ENCODE measurements at places on chromosomes 4 and X.

GRCh38 chrX:132395026-132395425, 93.8 kb downstream of the MBNL3 start:
- DNase-seq, result no peak

- no peak for DNase-seq
These were observed 23.9 kb upstream of the GUCY1B1 start for GRCh38 chr4:155734951-155735350.

GRCh38 chr4:123449362-123449761, 52.8 kb downstream of the SPRY1 start:
- no peak for DNase-seq

DNA sequence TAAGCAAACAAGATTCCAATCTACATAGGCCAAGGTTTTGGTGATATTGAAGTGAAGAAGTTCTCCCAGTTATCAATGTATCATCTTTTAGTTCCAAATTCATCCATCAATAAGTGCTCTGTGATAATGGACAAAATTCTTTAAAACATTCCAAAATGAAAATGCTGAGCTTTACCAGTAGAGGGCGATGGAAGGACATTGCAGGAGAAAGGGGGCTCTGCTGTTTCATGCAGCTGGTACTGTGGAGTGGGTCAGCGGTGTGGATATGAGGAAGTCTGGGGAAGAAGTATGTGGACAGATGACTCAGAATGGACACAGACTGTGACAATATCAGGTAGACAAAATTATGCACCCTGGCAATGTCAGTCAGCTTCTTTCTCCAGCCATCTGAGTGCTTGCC, 46.6 kb upstream of the HS6ST2 start:
- DNase-seq, result no peak

- DNase-seq, result no peak
These were observed 182.5 kb upstream of the GALNT7 start for GRCh38 chr4:172986114-172986513.

- DNase-seq, result no peak
These were observed 85.0 kb downstream of the ADRA2C start for GRCh38 chr4:3851211-3851610.

DNA sequence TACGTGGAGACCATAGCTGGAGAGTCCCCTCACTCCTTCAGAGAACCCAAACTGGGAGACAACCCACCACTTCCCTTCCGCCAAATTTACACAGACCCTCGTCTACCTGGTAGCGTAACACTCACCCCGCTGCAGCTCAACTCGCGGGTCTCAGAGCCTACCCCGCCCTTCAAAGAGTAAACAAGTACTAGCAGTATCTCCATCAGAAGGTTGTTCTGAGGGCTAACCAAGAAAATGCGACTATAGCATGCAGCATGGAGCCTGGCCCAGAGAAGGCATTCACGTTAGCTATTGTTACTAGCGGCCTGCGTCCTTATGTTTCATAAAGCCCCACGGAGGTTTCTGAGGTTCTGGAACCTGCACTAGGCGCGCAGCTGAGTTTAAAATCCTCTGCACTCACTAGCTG, 531 bp upstream of the MANBA start:
- DNase-seq, result no peak

- no peak for DNase-seq
These were observed 151.1 kb downstream of the SLC7A11 start for GRCh38 chr4:138090918-138091676.

DNA sequence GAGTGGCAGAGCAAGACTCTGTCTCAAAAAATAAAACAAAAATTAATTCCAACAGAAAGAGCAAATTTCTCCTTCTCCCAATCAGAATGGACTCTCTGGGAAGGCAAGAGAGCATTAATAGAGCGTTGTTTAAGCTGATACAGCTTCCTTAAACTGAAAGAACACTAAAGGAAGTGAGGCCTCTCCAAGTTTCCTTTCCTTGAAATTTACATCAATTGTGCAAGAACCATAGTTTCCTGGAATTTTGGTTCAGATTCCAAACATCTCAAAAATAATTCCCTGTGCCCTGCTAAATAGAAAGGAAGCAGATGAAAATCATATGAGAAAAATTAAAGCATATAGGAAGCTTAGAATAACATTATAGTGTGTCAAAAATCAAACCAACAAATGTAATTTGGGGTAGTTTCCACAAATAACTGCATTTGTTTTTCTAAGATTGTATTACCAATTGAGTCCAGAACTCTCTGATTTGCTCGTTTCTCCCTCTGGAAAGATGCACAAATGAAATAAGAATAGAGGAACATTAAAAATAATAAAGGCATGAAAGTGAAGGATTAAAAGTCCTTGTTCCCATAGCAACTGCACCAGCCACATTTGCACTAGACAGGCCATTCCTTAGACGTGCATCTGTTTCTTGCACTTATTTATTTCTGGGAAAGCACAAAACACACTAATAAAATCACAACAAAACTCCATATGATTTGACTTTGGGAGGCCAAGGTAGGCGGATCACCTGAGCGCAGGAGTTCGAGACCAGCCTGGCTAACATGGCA, 3.7 kb upstream of the FAM241A start:
- DNase-seq, result no peak

DNA sequence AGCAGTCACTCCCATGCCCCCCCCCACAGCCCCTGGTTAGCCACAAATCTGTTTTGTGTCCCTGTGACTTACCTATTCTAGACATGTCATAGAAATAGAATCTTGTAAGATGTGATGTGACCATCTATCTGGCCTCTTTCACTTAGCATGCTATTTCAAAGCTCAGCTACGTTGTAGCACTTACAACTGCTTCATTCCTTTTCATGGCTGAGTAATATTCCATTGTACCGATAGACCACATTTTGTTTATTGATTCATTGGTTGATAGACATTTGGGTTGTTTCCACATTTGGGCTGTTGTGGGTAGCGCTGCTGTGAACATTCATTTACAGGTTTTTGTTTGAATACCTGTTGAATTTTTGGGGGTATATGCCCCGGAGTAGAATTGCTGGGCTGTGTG, 11.5 kb downstream of the NSG1 start:
- no peak for DNase-seq

DNA sequence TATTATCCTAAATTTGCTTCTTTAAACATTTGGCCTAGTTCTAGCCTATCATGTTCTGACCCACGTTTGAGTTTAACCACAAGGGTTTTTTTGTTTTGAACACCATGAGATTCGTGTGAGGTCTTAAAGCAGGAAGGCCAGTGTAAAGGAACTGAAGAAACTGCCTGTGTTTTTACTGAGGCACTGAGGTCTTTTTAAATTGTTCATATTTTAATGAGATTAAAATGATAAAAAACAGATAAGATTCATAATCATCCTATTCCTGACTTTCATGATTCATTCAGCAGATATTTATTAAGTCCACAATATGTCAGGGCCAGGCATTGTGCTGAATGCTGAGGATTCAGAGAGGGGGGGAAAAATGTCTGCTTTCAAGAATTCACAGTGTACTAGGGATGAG, 3.2 kb downstream of the RPS6KA3 start:
- no peak for DNase-seq

GRCh38 chrX:49187028-49187394, 838 bp upstream of the PRICKLE3 start:
- DNase-seq, result no peak

DNA sequence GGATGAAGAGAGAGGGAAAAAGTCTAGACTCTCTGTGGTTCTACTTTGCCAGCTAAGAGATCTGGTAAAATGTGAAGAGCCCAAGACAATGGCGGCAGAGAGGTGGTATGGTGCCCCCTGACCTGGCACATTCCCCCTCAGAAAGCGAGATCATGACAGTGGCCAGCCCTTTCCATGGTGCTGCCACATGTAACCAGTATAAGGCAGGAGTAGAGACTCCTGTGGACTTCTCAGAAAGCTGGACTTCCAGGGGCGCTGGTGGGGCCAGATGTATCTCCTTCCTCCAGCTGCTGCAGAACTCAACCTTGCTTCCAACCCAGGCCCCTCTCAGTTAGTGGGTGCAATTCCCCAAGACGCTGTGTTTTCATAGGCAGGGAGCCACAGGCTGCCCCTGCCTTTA, 9.6 kb downstream of the CTAG1A start:
- no peak for DNase-seq

- no peak for DNase-seq
These were observed 28.7 kb upstream of the CASK start for GRCh38 chrX:41952102-41952501.

DNA sequence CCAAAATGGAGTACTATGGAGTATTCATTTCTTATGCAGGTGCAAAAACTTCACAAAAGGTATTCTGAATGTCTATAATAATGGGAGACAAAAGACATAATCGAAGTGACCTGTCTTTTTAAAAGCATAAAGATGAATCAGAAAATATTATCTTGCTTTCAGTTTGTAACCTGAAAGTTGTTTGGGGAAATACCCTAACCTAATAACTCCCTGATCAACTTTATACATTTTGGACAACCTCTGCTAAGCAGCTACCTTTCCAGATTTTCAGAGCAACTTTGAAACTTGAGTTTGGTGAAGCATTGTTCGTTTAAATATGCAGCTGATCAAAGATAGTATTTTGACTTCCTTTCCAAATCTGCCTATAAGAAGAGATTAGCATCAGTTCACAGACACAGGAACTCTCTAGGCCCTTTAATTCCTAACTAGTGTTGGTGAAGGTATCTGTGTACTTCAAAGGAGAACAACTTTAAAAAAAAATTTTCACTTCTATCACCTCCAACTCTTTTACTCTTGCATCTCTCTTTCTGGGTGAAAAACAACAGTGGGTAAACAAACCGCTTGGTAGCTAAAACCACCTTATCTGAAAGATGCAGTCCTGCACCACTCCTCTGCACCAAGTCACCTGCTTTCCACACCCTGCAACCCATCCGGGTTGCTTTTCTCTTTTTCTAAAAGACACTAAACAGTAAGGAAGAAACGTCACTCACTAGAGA, 26.5 kb downstream of the CD40LG start:
- no peak for DNase-seq

- peak; percentile 16 for DNase-seq
These were observed 18.4 kb downstream of the IQSEC2 start for GRCh38 chrX:53262918-53263394.

- no peak for DNase-seq
These were observed 51.7 kb upstream of the MCF2 start for GRCh38 chrX:139759637-139760036.

- DNase-seq, result no peak
These were observed 12.4 kb upstream of the CTBP1 start for GRCh38 chr4:1261107-1261928.

GRCh38 chr4:62487016-62487415, 1286.9 kb downstream of the ADGRL3 start:
- no peak for DNase-seq

- DNase-seq, result no peak
These were observed at the start of gene FRMD7 for GRCh38 chrX:132127743-132128142. Gene FRMD7, minus strand, starts transcription at chrX:132128020. Its CDS starts 176 bp downstream, at chrX:132127844.

GRCh38 chr4:78710536-78710935, 65.6 kb upstream of the BMP2K start:
- DNase-seq, result no peak

GRCh38 chr4:142434519-142435224, 411.4 kb downstream of the INPP4B start:
- no peak for DNase-seq

- no peak for DNase-seq
These were observed 232.2 kb downstream of the C4orf33 start for GRCh38 chr4:129328162-129328561.

DNA sequence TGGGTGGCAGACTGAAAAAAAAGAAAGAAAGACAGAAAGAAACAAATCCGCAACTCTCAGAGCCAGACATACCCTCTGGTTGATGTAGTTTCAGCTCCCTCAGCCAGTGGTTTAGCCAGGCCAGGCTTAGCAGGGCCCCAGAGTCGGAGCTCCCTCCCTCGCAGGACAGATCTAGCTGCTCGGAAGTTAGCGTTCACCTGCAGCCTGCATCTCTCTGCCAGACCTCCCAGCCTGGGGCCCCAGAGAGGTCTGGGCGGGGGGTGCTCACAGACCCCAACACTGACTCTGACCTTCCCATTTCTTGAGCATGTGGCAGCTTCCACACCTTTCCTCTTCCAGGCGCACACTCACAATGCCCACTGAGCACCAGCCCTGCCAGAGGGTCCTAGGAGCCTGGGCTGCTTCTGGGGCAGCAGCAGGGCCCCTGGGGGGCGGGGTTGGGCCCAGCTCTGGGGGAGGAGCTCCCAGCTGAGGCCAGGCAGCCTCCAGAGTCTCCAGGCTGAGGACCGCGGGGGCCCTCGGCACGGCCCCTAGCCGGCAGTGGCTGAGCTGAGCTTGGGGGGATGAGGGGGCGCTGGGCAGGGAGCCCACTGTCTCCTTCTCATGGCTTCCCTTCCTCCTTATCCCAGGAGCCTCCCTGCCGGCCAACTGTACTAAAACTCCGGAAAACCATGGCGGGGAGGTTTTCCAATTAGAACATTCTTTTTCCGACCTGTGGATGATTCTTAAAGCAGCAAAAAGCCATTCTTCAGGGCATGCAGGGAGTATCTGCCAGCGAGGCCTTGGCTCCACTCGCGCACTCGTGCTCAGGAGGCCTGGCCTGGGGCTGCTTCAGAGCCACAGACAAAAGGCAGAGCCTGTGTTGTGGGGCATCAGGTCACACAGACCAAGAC, 4.6 kb upstream of the ZNF185 start:
- no peak for DNase-seq

DNA sequence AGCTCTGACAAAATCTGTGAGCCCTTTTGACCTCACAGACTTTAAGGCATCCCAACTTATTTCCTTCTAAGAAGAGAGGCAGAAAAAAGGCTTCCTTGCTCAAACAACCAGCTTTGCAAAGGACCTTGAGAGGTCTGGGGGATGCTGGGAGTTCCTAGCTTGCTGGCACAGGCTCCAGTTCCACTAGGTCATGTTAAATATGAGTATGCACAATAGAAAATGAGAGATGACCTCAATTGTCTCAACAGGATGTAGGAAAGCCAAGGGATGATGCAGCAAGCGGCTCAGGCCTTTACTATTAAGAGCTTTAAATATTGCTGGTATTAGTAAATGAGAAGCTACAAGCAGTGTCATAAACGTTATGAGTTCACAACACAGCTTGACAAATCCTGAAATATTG, 13.3 kb upstream of the ZNF827 start:
- no peak for DNase-seq

- no peak for DNase-seq
These were observed 45.2 kb downstream of the MAGEB17 start for GRCh38 chrX:16212436-16212835.

DNA sequence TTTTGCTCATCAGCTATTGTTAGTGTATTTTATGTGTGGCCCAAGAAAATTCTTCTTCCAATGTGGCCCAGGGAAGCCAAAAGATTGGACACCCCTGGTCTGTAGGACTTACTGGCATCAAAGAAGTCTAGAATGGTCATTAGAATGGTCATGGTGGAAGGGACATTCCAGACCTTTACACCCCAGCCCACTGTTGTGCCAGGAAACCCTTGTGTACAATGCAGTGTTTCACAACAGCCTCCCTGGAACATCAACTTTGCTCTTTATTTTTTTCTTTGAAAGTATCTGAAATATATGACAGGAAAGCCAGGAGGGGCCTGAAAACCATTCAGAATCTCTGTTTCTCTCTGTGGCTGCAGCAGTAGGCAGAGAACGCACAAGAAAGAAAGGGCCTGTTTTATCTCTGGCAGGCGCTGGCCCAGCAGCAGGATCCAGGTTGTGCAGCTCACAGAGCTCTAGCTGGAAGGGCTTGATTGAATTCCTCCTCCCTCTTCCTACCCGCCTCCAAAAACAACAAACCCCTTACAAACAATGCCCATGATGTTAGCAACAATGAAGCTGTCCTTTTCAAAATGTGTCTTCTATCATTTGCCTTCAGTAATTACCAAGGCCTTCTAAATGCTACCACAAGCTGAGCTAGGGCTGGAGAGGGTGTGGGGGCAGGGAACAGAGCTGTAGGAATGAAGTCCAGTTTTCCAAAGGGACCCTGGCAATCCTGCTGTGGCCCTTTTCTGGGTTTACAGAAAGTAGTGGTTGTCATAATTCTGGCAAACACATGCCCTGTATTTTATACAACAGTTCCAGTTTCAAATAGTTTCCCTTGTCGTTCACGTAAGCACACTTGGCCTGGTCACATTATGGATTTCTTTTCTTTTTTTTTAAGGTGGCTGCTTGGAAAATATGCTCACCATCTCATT, 32.3 kb upstream of the TFDP3 start:
- DNase-seq, result no peak
